Germinal center (tissue), 1 donor: ENCODE measurements at places on chromosomes 11 and 22.

DNA sequence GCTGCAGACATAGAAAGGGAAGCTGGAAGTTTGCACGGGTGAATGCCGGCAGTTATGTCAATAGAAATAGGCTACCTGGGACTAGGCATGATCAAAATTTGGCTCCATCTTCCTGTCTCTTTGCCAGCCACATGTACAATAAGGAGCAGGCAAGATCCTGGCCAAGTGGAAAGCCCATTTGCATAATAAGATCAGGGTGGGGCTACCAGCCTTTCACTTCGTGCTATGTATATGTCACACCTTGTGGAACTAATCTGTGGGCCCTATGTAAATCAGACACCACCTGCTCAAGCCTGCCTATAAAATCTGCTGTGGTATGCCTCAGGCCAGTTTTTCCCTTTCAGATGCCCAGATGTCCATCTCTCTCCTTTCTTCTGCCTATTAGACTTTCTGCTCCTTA, 79.3 kb upstream of the DRD2 start:
- DNase-seq: no peak

DNA sequence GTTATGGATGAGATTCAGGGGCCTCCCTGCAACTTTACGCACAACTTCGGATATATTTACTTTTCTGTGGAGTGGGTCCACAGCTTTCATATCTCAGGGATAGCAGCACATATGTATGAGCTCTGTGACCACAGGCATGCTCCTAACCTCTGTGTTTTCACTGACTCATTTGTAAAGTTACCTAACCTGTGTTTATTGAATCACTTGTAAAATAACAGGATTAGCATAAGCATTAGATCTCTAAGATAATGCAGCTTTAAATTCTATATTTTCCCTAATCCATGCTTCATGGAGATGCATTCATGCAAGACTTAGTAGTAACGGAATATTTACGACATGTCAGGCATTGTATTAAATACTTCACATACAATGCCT, 47.9 kb upstream of the DDI1 start:
- DNase-seq: no peak

GRCh38 chr11:70468256-70469195, 70.2 kb downstream of the CTTN start:
- no peak for DNase-seq

GRCh38 chr11:83628622-83629355, 342.6 kb upstream of the CCDC90B start:
- no peak for DNase-seq

DNA sequence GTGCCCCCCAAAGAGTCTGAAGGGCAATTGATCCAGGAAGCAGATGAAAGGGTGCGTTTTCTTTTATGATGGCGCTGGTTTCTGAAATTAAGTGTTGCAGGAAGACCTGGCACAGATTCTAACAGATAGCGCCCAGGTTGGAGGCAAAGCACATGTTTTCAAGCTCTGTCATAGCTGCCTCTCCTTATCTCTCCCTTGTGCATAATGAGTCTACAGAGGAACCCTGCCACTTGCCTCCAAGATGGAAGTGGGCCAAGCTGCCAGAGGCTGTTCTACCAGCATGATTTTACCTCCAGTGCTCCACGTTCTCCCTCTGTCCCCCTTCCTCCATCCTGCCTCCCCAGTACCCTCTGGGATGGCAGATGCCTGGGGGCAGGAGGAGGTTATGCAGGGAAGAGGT, 30.0 kb upstream of the TLCD5 start:
- no peak for DNase-seq

DNA sequence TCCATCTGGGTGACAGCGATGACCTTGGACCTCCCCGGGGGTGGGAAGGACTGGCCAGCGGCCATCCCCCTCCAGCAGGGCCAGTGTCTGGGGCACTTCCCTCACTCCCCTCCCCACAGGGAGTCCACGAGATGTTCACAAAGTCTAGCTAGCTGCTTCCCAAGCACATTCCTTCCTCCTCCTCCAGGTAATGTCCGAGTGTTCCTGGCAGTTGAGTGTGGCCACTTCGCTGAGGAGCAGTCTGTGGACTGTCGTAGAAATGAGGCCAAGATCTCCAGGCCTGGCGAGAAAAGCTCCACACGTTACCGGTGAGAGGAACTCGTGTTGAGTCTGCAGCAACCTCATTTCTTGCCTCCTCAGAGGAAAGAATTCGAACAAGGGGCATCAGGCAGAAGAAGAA, 425.5 kb downstream of the BRD1 start:
- DNase-seq: no peak

- no peak for DNase-seq
Observed at GRCh38 chr11:100536979-100537378, 150.1 kb upstream of the ARHGAP42 start.

DNA sequence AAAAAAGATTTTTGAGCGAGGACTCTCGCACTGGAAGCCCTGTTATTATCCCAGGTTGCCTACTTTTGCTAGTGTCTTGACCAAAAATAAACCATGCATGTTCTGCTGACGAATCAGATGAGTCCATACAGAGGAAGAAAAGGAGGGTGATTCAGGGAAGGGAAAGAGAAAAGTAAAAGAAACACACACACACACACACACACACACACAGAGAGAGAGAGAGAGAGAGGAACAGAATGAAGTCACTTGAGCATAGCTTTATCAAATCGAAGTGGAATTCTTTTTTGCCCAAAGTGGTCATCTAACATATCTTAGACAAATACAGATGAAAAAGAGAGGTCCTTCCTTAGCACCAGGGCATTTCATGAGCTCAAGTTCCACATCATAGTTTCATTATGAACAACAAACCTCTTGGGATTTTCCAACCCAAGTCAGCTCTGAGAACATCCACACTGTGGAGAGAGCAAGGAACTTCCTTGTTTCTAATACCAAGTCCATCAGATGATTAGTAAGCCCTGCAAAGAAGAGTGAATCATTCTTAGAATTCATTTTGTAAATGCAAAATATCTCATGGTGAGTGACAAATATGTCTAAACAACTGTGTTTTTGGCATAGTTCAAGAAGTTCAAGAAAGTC, 7.7 kb upstream of the MMP12 start:
- no peak for DNase-seq

GRCh38 chr11:43975629-43976028, 33.2 kb downstream of the C11orf96 start:
- DNase-seq: no peak

DNA sequence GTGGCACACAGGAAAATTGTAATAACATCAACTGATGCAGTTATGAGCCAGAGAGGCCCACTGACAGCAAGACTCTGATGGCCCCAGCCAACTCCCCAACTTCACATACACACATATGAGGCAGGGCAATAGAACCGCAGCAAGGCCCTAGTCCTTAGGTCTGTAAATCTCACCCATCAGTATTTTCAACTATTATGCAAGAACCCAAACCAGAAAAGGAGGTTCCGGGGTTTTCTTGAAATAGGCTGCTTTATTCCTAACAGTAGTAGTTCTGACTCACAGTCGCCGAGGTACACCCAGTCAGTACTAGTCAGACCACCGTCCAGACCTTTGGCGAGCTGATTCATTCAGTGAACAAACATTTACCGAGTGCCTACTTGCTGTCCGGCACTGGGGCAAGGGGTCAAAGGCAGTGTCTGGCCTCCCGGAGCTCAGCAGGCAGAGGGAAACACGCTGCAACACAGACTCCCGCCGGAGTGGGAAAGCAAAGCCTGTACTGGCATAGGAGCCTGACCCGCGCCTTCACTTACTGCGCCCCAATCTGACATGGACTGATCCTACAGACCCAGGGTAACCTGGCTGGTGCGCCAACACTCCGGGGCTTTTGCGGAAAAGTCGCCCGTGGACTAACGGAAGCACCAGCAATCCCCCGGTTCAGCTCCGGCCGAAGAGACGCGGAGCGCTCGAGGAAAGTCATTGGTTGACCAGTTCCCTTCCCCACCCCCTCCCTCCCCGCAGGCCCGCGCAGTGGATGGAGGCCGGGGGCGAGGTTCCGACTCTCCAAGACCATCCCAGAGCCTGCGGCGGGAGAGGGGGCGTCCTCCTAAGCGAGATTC, 1.3 kb downstream of the PLEKHA7 start:
- DNase-seq: no peak

GRCh38 chr11:57097149-57097548, 84.6 kb upstream of the LRRC55 start:
- DNase-seq: no peak

- DNase-seq: no peak
Observed at GRCh38 chr11:84541731-84542340, 1085.3 kb downstream of the DLG2 start.

- no peak for DNase-seq
Observed at GRCh38 chr11:69509381-69509780, 27.9 kb downstream of the LINC01488 start.

DNA sequence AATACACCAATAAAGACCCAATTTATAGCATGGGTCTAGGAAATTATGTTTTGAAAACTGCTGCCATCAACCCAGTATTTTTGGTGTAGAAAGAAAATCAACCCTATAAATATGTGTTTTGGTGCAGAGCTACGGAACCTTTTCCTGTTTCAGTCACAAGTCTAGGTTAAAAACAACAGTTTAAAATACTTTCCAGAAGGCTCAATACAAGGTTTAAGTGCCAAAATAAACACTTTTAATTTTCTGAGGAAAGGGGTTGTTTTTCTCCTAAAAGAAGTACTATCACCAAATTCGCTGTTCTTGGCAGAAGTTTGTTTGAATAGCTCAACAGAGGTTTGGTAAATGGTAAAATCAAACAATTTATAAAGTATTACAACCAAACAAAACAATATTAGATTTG, 201.3 kb downstream of the TMEM135 start:
- no peak for DNase-seq

DNA sequence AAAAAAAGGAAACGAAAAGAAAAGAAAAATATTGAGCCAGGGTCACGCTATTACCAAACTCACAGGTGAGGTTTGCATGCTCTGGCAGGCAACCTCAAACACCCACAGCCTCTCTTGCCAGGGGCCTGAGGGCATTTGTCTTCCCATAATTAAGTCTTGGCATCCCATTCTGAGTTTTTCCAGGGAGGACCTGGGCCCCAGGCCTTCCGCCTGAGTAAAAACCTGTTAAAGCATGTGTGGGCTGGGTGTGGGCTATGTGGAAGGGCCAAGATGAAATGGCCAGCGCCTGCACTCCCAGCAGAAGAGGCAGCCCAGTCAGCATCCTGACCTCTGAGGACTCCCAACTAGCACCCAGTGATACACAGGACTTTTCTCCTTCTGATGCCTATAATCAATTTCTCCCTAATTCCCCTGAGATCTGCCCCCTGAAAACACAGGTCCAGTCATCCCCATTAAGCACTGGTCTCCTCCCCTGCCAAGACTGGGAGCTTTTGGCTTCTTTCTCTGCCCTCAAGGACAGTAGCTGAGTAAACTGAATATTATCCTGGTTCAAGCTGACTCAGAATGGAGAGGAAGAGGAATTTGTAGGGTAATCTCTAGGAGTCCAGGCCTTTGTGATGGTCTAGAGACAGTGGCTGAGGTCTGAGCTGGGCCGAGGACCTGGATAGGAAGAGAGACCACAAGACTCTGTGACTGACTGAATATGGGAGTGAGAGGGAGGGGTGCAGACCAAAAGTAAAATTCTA, 35.6 kb upstream of the ACER3 start:
- DNase-seq: no peak

DNA sequence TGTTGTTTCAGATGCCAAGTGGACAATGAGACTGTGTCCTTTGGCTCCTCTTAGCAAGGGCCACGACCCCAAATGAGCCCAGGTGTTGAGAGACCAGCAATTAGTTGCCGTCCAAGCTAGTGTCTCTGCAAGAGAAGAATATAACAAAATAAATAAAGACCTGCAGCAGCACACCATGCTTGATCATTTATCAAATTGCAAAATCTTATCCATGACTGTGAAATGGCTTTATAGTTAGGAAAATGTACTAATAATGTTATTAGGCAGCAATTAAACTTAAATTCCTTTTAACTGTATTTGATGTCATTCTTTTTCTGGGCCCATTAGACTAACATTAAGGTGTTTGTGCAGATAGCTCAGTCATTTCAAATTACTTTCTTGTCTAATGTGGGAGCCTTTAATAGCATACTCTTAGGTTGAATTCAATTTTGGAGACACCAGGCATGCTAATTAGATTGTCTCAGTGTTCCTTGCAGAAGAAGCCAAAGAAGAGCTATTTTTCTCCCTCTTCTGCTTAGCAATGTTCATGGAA, 176.1 kb downstream of the RRAS2 start:
- no peak for DNase-seq

- DNase-seq: no peak
Observed at GRCh38 chr22:46012881-46013281, 35.9 kb upstream of the WNT7B start.

GRCh38 chr11:60130496-60130895, 42.0 kb downstream of the MS4A2 start:
- DNase-seq: peak; percentile 47

DNA sequence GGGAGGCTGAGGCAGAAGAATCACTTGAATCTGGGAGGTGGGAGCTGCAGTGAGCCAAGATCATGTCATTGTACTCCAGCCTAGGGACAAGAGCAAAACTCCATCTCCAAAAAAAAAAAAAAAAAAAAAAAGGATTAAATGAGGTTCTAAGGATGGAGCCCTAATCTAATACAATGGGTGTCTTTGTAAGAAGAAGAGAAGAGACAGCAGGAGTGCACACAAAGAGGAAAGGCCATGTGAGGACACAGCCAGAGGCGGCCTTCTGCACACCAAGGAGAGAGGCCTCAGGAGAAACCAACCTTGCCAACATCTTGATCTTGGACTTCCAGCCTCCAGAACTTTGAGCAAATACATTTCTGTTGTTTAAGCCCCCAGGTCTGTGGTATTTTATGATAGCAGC, 66.6 kb upstream of the CECR2 start:
- DNase-seq: no peak

DNA sequence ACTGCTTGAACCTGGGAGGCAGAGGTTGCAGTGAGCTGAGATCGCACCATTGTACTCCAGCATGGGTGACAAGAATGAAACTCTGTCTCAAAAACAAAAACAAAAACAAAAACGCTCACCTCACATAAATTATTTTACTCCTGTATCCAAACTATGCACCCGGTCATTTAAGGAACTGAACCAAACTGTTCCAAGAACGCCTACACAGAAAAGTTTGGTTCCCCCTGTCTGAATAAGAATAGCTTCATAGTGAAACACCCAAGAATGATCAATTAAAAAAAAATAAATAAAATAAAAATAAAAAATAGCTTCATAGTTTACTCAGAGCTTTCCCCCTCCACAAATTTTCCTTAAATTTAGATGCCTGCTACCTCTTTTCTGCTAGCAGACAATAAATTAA, 13.7 kb downstream of the NUP98 start:
- no peak for DNase-seq

DNA sequence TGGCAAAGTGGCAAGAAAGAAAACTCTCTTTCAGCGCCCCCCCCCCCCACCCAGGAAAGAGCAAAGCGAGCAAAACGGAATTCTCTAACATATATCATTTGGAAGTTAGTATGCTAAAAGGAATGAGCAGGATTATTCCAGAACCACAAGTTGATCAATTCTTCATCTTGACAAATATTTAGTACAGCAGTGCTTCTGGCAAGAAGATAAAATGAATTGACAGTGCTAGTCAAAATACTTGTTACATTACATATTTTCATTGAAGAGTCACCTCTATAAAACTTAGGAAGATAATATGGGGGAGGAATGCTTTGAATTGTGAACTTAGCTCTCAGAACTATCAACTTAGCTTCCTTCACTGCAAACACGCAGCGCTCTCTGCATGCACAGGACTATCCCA, 377.4 kb downstream of the DYNC2H1 start:
- DNase-seq: no peak

GRCh38 chr11:134181707-134182106, 42.1 kb downstream of the NCAPD3 start:
- no peak for DNase-seq
